ENCODE measurements at places on chromosomes 6 and 20.

GRCh38 chr20:51356871-51357270, 185.6 kb downstream of the NFATC2 start:
- no peak for DNase-seq

- no peak for DNase-seq
Observed at GRCh38 chr6:125858427-125859320, 67.9 kb downstream of the NCOA7 start.

GRCh38 chr6:93676581-93676980, 257.2 kb upstream of the EPHA7 start:
- no peak for DNase-seq

- no peak for DNase-seq
Observed at GRCh38 chr20:50879649-50880550, 51.3 kb downstream of the ADNP start.

GRCh38 chr6:14147891-14148290, 30.3 kb downstream of the CD83 start:
- no peak for DNase-seq

DNA sequence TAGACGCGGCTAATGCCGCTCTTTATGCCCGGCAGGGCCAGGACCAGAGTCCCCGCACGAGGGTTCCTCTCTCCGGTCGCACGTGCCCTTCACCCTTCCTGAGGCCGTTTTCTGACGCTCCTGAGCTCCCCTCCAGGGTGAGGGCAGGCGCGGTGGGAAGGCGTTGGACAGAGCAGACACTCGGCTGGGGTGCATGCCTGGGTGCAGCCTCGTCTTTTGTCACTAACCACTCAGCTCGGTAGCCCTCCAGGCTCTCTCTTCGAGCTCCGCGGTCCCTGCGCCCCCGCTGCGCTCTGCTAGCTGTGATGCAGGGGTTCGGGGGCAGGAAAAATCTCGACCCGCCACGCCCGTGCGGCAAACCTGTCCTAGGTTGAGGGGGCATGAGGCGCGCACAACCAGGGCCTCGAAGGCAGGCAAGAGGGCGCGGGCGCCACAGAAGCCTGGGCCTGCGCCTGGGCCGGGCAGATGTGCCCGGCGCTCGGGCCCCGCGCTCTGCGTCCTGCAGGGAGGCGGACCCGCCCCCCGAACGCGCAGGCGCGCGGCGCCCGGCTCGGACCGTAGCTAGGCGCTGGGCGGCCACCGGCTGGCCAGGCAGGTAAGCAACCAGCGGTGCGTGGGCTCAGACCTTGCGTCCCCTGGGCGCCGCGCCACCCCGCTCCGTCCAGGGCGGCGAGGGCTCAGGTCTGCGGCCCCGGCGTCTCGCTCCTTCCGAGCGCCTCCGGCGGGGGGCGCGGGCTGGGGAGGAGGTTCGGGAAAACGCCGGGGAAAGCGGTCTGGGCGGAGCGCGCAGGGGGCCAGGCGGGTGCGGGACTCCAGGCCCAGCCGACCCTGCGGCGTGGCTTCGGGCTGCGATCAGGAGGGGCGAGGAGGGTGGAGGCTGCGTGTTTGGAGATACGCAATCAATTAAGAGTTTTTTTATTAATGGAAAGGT, at the start of gene L3MBTL1:
Gene L3MBTL1 (plus strand): TSS at position 548 of the 931 bp plus-strand sequence. CDS start 5,807 bp downstream, outside the sequence.
- no peak for DNase-seq

DNA sequence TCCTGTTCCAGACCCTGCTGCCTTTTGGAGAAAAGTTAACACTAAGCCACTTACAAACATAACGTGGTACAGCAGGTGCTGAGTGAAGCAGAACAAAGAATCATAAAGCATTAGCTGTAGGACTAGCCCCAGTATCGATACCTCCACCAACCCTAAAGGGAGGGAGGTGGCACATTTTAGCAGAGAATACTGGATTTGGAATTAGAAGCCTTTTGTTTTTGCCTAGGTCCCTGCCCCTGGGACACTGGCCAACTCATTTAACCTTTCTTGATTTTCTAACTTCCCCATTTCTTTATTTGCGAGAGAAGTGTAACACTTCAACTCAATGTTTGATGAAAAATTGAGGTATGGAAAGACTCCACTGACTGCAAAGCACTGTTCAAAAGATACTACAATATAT, 93.5 kb downstream of the B3GAT2 start:
- no peak for DNase-seq

- no peak for DNase-seq
Observed at GRCh38 chr6:164322533-164322932, 908.0 kb downstream of the QKI start.

DNA sequence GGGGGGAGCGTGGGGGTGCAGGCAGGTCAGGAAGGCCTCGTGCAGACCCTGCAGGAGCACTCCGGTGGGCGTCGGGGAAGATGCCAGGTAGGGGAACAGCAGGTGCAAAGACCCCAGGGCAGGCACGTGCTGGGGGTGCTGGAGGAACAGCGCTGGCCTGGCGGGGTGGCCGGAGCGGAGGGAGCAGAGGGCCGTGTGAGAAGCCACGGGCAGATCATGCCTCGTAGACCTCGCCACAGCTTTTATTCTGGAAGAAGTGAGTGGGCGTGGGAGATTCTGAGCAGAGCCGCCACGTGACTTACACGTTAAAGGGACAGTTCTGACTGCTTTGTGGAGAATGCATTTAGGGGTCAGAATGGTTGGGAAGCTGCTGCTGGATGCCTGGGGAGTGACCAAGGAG, 9.3 kb downstream of the NTSR1 start:
- DNase-seq, result no peak

DNA sequence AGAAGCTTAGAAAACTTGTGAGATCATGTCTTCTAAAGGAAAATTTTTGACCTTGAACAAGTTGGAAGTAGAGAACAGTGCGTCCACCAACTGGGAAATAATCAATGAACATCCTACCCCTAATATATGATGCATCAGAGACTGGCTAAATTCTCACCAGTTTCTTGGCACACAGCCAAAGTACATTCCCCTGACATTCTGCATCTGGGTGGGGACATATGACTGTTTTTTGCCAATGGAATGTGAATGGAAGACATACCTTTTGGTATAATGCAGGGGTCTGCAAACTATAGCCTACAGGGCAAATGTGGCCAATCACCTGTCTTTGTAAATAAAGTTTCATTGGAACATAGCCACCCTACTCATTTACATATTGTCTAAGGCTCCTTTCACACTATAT, 84.7 kb downstream of the HAO1 start:
- DNase-seq, result no peak

- no peak for DNase-seq
Observed at GRCh38 chr6:66103954-66104353, 396.9 kb upstream of the EYS start.

GRCh38 chr6:56906752-56907151, 48.2 kb upstream of the BEND6 start:
- no peak for DNase-seq

DNA sequence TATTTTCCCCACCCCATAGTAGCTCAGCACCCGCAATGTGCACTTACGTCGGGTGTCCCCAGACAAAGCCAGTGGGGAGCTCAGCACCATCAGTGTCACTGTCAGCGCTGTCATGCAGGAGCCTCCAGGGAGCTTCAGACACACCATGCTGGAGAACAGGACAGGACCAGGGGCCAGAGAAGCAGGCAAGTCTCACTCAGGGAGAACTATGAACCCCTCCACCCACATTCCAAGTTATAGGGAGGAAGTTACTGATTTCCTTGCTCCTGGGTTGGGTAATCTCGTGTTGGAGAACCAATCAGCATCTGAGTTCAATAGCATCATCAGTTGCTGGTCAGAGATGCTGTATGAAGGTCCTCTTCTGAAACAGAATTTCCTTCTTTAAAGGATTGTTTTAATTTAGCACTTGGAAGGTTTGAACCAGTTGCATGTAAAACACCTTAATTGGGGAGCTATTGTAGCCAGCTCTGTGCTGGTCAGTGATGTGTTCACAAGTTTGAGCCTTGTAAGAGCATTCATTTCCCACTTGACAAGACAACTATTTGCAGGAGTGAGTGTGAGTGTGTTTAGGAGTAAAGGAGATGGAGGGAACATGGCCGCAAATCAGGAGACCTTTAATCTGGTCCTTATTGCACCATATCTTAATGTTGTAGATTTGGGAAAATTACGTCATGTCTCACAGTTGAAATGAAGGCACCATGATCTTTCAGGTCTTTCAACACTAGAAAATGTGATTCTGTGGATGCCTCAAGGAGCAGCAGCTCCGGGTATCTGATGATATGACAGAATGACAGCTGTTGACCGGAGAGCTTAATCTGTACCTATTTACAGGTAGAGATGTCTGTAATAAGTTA, at the start of gene HLA-DRB1:
Gene HLA-DRB1 (minus strand): TSS at position 253 of the 854 bp plus-strand sequence. CDS start 106 bp downstream, at position 147.
- no peak for DNase-seq

DNA sequence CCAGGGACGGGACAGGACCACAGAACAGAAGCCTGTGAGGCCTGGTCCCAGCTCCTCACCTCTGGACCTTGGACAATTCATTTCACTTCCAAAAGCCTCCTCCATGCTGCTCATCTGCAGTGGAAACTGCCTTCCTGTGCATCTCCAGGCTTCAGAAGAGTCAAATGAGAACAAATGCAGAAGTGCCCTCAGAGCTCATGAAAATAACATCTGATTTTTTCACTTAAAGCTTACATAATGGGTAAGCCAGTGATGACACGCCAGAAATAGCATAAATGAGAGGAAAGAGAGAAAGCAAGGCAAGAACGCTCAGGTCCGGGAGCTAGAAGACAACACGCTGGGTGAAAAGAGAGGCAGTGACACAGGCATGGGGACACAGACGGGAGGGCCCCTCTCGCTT, 7.9 kb downstream of the CNKSR3 start:
- DNase-seq, result no peak
